ENCODE measurements at places on chromosomes 5 and 9. TPM values are rescaled to one million over a fixed set of nuclear protein-coding genes. Genes with fewer than 3 reads are reported as not detected.

Gene OTP
- not detected for total RNA-seq

Gene PCDHA6
- total RNA-seq: 1.9 TPM

Gene ANKRD20A1
- 1.3 TPM for total RNA-seq

Gene SLC46A2
- total RNA-seq: 0.22 TPM

Gene CRHBP
- total RNA-seq: 2.1 TPM

Gene SPATA31A1
- not detected for total RNA-seq

Gene CAPSL
- total RNA-seq: not detected

Gene XPA
- 16.6 TPM for total RNA-seq

Gene CCL21
- 9.6 TPM for total RNA-seq

Gene HK3
- 21.0 TPM for total RNA-seq

Gene LEAP2
- total RNA-seq: 1.7 TPM

Gene GLRA1
- total RNA-seq: not detected

Gene TMEM174
- total RNA-seq: not detected

Gene INPP5E
- total RNA-seq: 15.1 TPM

Gene ANKH
- 47.1 TPM for total RNA-seq

Gene LRRC70
- total RNA-seq: 4.8 TPM

Gene FAM169A
- total RNA-seq: 15.3 TPM

Gene STK32A
- total RNA-seq: 9.6 TPM

Gene OR1Q1
- total RNA-seq: not detected

Gene HTR4
- 0.21 TPM for total RNA-seq

Gene RGS7BP
- total RNA-seq: 0.60 TPM

Gene OGN
- total RNA-seq: 17.4 TPM

Gene PCDHA5
- 2.7 TPM for total RNA-seq

Gene TEK
- 14.7 TPM for total RNA-seq

Gene IL13
- 0.98 TPM for total RNA-seq

Gene CCIN
- not detected for total RNA-seq

Gene SLC25A2
- total RNA-seq: not detected

Gene SHB
- 6.3 TPM for total RNA-seq

Gene LCN15
- not detected for total RNA-seq

Gene GZMA
- 0.90 TPM for total RNA-seq

Gene PCDHA10
- total RNA-seq: 3.1 TPM

Gene DRD1
- total RNA-seq: not detected

Gene ADAMTS13
- 3.1 TPM for total RNA-seq

Gene NMUR2
- not detected for total RNA-seq

Gene SLC6A18
- total RNA-seq: not detected

Gene PCA3
- under 0.01 TPM for total RNA-seq

Gene DMRT2
- 5.1 TPM for total RNA-seq

Gene ZMYND19
- 17.4 TPM for total RNA-seq

Gene DIPK1B
- total RNA-seq: 37.9 TPM

Gene TMEM232
- total RNA-seq: 14.4 TPM

Gene PCDHGB6
- total RNA-seq: 16.7 TPM

All from tibial nerve (tissue), 4 donors.